Astrocyte (in vitro differentiated cells and primary cell): ENCODE measurements at places on chromosomes 12 and 14. TPM values are rescaled to one million over a fixed set of nuclear protein-coding genes. Genes with fewer than 3 reads are reported as not detected.

Gene SDR9C7
- total RNA-seq = 0.17 TPM in 1 of 2 replicates, not detected in the other

DNA sequence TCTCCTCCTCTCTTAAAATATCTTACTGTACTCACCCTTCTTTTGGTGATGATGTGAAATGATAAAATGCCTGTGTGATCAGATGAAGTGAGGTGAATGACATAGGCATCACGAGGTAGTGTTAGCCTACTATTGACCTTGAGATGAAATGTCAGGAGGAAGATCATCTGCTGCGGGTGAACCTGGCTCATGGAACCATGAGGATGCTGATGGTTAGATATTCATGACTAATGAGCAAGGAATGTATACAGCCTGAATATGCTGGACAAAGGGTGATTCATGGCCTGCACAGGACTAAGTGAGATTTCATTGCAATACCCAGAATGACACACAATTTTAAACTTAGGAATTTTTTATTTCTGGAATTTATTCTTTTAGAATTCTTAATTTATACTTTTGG is 89.6 kb downstream of the DAAM1 start:
- peak overlapping the region; percentile 86 for H3K27ac ChIP-seq
- H3K36me3 ChIP-seq = no peaks in the 10 kb centered on the region
- peak; percentile 94 for DNase-seq
- no peaks in the 10 kb centered on the region for H3K27me3 ChIP-seq
- H3K4me3 ChIP-seq = no peak overlapping the region
- H3K4me1 ChIP-seq = peaks cover 36% of the 10 kb centered on the region

Gene STAT2
- 257 and 291 TPM in 2 replicates for total RNA-seq

Gene CMA1
- not detected in 2 replicates for total RNA-seq

DNA sequence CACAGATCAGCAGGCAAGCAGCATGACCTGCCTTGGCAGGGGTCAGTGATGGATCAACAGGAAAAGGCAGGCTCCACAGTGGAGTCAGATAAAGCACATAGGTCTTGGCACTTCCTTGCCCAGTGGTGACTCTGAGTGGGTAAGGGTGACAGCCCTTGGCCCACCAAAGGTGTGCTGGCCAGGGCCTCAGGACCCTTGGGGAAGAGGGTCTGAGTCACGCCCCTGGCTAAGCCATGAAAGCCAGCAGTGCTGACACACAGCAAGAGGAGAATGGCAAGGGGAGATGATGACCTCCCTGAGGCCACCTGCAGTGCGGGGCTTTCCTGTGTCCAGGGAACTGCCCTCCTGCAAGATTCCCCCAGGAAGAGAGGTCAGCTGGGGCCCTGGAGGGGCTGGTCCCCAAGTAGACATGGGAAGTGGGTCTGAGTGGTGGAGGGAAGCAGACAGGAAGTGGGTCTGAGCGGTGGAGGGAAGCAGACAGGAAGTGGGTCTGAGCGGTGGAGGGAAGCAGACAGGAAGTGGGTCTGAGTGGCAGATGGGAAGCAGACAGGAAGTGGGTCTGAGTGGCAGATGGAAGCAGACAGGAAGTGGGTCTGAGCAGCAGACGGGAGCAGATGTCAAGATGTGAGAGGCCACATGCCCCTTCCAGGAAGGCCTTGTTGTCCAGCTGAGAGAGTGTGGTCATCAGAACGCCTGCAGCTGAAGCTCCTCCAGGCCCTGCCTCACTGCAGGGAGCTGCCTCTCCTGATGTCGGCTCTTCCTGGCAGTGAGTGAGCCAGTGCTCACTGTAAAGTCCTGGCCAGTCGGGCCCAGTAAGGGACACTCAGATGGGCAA is 34.8 kb downstream of the DIO3 start:
- no peaks in the 10 kb centered on the region for H3K36me3 ChIP-seq
- no peak for DNase-seq
- no peak overlapping the region for H3K4me3 ChIP-seq
- H3K4me1 ChIP-seq = no peaks in the 10 kb centered on the region
- H3K27me3 ChIP-seq = no peaks in the 10 kb centered on the region

DNA sequence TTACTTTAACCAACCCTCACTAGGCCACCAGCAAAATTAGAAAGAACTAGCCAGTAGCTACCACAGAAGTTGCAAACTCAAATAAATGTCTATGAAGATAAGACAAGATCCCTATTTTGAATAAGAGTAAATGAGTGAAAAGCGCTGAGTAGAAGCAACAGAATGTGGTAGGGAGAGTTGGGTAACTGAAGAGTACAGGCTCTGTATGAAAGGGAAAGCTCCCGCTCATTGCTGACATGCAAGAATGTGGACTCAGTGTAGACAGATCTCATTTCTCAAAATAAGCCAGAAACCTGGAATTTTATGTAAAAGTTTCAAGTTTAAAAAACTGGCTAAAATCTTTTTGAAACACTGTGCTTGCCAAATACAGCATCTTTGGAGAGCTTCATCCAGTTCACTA is 63.9 kb downstream of the NAV3 start:
- no peaks in the 10 kb centered on the region for H3K36me3 ChIP-seq
- no peaks in the 10 kb centered on the region for H3K4me1 ChIP-seq
- no peaks in the 10 kb centered on the region for H3K27me3 ChIP-seq
- H3K27ac ChIP-seq = no peak overlapping the region

DNA sequence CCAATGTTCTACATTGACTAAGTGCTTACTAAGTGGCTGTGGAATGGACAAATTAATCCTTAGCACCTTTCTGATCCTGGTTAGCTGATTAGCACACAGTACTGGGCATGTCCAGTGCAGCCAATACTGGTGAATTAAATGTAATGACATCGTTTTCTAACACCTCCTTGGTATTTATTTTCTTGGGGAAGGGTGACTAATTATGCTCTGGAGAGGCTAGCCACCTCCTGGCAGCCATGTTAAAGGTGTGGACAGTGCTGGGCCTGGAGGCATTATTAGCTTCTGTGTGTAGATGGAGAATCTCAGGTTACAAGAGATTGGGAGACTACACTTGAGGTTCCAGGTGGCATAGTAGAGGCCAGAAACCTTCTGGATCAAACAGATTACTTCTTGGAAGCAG is 230.9 kb upstream of the DDHD1 start:
- no peaks in the 10 kb centered on the region for H3K27me3 ChIP-seq
- no peaks in the 10 kb centered on the region for H3K36me3 ChIP-seq
- no peak for DNase-seq
- no peak overlapping the region for H3K4me3 ChIP-seq
- no peaks in the 10 kb centered on the region for H3K4me1 ChIP-seq

- H3K27me3 ChIP-seq = no peaks in the 10 kb centered on the region
- H3K27ac ChIP-seq = no peak overlapping the region
- DNase-seq = no peak
- no peak overlapping the region for H3K4me3 ChIP-seq
Measured at GRCh38 chr12:88371416-88372183, 208.7 kb downstream of the KITLG start.

Gene GLT8D2
- total RNA-seq = 11.1 and 12.2 TPM in 2 replicates

Gene DDN
- total RNA-seq = 0.50 and 0.55 TPM in 2 replicates

- DNase-seq = peak; percentile 59
- H3K4me1 ChIP-seq = peaks cover 25% of the 10 kb centered on the region
- no peaks in the 10 kb centered on the region for H3K36me3 ChIP-seq
- H3K27ac ChIP-seq = peak overlapping the region; percentile 67
Measured at GRCh38 chr14:61615743-61616523, 79.4 kb upstream of the HIF1A start.

DNA sequence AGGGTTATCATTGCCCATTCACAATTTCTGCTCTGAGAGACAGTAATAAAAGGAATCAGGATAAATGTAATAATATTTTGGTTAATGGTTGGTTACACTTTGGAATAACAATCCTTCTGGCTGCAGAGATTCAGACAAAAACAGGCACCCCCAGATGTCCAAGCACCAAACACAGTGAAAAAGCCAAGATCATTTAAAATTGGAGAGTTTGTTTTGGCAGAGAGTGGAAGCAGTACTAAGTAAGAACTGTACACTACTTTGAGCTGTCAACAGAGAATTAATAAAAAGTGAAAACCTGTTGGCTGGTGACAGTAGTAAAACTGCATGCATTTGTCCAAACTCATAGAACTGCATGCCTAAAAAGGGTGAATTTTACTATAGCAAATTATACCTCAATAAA is 15.6 kb upstream of the IL22 start:
- H3K27ac ChIP-seq = no peak overlapping the region
- peaks cover 8% of the 10 kb centered on the region for H3K4me1 ChIP-seq
- H3K36me3 ChIP-seq = no peaks in the 10 kb centered on the region
- H3K4me3 ChIP-seq = no peak overlapping the region
- DNase-seq = no peak
- no peaks in the 10 kb centered on the region for H3K27me3 ChIP-seq

DNA sequence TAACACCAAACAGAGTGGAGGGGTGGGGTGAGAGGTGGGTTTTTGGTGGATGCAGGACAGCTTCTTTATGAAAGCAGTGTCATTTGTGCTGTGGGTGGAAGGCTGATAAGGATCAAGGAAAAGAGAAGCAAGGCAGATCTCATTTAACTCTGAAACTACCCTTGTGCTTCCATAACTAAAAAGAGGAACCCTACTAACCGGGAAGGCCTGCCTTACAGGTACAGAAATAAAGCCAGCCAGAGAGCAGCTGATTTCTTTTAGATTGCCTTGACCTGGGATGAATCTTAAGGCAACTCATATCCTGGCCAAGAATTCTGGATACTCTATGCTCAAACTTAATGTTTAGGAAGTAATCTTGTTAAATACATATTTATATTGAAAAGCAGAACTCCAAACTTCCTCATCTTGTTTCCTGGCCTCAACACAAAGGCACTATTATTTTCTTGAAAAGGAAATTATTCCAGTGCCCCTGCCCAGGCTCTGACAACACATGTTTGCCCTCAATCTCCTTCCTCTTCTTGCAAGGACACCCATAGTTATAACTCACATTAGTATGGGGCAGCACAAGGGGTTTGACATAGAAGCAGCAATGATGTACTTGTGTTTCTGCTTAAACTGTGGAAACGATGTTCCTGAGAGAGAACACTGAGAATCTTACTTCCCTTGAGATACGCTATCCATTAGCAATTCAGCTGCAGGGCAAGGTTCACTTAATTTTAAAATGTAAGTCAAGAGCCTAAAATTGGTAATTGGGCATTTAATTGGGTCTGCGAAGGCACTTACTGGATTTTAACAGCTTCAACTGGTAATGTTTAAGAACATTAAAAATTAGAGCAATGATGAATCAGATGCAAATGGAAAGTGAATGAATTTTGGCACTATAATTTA is 173.7 kb downstream of the STXBP6 start:
- H3K36me3 ChIP-seq = no peaks in the 10 kb centered on the region
- DNase-seq = no peak
